Stimulated activated naive B cell treated with anti-CD40 and anti-IgM and Interleukin-4, amounts not matched to agents 10 μg/mL and 1 μg/mL and 100 μg/mL, for 72 hours (primary cell): ENCODE measurements at places on chromosomes 12 and 14.

DNA sequence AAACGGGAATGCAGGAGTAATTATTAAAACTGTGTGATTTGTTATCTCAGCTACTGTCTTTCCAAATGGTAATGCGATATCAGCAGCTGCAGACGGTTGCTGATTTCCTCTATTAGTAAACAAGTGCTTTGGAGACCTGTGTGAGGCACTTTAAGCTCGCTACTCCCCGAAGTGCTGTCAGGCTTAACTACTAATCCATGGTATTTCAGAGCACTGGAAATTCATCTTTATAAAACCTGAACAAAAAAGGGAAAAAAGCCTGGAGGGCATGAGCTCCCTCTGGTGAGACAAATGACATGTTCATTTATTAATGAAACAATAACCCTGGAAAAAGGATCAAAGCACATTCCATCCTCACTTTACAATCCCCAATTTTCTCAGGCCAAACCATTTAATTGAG is 143.6 kb upstream of the OTX2 start:
- no peak for DNase-seq

DNA sequence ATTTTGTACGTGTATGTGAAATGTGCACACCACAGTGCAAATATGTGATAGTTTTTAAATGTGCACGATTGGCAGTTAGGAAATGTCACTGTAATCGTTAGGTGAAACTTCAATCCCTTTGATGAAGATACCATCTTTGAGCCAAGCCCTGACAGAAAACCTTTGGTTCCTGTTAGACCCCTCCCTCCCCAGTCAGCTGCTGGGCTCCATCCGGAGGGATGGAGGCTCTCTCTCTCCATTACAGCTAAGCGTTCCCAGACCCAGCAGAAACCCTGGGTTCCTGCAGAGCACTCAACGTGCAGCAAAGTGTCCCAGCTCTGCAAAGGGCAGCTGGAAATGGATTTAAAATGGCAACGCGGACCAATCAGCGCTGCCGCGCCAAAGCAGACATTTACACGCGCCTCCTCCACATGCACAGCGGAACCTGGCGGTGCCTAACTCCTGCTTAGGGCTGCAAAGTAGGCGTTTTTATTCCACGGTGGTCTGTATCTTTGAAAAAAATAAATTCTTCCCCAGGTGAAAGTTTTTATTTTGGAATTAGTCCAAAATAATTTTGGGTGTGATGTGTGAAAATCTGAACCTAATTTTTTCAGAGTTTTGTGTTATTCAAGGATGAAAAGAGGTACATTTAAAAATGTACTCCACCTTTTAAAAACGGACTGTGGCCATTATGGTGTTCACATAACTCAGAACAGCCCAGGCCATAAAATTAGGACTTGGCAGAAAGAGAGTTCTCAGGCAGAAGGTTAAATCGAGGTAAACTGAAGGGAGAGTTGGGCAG is 1.4 kb upstream of the HMGA2 start:
- no peak for DNase-seq

DNA sequence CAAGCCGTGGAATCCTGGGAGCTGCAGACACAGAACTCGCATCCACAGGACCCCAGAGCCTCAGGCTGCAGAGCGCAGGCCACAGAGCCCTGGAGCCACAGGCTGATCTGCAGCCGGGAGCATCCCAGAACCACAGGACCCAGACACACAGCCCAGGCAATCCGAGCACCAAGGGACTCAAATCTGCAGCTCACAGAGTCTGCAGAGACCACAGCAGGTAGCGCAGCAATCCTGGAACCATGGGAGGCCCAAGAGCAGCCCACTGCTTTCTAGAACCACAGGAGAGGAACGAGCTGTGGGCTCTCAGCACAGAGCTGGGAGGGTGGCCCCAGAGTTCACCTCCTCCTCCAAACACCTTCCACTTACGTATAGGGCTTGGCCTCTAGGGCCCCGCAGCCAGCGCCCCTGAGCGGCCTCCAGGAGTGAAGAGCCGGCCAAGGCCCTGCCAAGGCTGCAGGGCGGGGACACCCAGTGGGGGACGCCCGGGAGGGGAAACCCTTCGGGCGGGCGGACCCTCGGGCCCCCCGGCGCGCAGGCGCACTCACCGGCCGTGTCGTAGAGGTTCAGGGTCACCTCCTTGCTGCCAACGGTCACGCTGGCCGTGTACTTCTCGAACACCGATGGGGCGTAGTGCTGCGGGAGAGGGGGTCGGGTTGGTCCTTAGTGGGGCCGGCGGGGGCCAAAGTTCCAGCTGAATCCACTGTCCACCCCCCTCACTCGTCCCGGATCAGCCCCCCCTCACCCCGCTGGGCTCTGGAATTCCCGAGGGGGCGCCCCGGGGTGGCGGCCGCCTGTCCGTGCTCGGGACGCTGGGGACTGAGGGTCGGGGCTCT is 665 bp downstream of the RHOF start:
- DNase-seq = peak; percentile 78

DNA sequence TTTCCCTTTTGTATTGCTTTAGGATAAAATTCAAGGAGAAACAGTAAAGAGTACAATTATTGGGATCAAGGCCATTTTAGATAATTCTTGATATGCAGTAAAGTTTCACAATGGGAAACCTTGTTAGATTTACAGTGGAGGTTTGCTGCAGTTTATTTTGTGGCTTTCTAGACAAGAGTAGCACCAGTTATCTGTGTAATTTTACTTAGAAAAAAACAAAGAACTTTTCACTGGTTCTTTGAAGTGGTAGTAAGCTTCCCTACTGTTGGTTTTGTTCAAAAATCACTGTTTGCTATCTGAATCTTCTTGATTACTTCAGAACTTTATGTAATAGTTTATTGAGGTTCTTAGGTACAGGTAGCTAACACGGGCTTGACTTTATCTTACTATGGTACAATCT is 42.0 kb downstream of the ADIPOR2 start:
- no peak for DNase-seq
